Mesenteric fat pad (tissue), 1 donor: ENCODE measurements at places on chromosomes 2 and 18. TPM values are rescaled to one million over a fixed set of nuclear protein-coding genes. Genes with fewer than 3 reads are reported as not detected.
A peak's percentile ranks its signal among the peaks of the same experiment; 100 is the strongest.

GRCh38 chr2:70795164-70795995 is 4.9 kb upstream of the FIGLA start:
- no peak for DNase-seq

Gene MARCO
- 92.5 TPM for total RNA-seq

Gene WDR7
- 33.1 TPM for total RNA-seq

GRCh38 chr2:233849607-233850271 is 4.6 kb downstream of the HJURP start:
- peak; percentile 80 for DNase-seq

DNA sequence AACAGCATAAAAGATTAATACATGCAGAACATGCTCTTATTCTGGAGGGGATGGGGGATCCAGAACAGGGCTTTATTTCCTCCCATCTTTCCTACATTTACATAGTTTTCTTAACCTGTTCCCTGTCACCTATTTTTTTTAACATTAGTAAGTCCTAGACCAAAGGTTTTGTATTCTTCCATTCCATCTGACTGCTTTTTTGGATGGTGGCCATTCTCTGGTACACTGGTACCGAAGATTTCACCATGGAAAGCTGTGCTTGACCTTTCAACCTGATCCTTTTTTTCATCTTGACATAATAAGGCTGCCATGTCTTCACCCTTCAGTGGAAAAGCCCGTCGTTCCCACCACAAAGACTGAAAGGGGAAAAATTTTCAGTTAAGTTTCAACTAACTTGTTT is 20.4 kb downstream of the RPE start:
- DNase-seq, result no peak

GRCh38 chr2:2914252-2914651 is 463.4 kb downstream of the EIPR1 start:
- peak; percentile 45 for DNase-seq

GRCh38 chr2:31012406-31012805 is 125.8 kb downstream of the GALNT14 start:
- peak; percentile 22 for DNase-seq

DNA sequence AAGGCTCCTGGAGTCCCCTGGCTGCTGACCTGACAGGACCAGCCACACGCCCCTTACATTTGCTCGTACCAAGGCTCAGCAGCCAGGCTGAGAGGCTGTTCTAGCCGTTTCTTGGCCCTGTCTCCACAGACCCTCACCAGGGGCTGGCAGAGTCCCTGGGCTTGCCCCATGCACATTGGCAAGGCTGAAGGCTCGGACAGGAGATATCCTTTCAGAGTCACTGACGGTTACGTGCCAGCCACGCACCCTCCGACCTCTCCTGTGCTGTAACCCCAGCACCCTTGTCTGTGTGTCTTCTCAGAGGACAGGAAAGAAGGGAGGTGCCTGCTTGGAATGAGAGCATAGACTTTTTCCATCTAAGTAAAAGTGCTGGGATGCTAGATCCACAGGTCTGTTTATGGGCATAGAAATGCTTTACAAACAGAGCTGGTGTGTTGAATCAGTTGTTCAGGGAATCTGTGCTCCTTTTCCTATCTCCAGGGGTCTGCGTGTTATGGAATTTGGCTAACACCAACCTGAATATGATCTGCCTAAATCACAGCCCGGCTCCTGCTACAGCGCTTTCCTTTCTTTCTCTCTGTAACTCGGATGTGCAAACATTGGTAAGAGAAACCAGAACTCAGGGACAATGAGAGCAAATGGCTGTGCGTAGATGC is 41.0 kb downstream of the COPS8 start:
- DNase-seq, result no peak

Gene GCC2
- 32.9 TPM for total RNA-seq

DNA sequence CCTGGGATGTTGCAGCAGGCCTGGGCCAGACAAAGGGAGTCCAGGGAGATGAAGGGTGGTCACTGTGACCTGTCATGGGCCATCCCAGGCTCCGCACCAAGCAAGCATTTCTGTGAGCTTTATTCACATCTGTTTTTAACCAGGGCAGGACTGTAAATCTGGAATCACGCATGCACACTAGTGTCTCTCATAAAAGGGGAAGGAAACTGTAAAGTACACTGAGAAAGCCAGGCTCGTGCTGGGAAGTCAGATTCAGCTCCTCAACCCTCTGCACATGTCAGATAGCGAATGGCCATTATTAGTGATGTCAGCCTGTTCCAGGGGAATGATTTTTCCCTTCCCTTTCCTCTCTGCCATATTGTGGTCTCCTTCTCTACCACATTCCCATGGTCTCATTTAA is 818.6 kb upstream of the RAB6C start:
- no peak for DNase-seq

Gene IWS1
- 39.1 TPM for total RNA-seq

GRCh38 chr2:42010743-42011298 is 37.0 kb upstream of the PKDCC start:
- no peak for DNase-seq

- no peak for DNase-seq
Measured at GRCh38 chr18:75349668-75350511, 77.6 kb downstream of the SMIM21 start.

DNA sequence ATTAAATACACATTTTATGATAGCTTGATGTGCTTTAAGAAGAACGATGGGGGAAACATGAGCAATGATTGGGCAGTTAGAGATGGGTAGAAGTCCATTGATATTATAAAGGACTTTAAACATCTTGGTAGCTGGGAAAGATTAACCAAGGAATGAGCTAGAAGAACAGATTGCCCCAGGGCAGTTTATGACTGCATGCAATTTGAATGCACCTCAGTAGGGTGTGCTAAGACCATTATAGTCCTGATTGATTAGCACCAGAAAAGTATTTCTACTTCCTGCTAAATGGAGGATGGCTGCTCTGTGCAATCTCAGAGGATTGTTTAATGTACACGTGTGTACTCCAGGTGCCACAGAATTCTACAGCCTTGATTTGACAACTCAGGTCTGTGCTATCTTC is 641.9 kb downstream of the CNTNAP5 start:
- no peak for DNase-seq

DNA sequence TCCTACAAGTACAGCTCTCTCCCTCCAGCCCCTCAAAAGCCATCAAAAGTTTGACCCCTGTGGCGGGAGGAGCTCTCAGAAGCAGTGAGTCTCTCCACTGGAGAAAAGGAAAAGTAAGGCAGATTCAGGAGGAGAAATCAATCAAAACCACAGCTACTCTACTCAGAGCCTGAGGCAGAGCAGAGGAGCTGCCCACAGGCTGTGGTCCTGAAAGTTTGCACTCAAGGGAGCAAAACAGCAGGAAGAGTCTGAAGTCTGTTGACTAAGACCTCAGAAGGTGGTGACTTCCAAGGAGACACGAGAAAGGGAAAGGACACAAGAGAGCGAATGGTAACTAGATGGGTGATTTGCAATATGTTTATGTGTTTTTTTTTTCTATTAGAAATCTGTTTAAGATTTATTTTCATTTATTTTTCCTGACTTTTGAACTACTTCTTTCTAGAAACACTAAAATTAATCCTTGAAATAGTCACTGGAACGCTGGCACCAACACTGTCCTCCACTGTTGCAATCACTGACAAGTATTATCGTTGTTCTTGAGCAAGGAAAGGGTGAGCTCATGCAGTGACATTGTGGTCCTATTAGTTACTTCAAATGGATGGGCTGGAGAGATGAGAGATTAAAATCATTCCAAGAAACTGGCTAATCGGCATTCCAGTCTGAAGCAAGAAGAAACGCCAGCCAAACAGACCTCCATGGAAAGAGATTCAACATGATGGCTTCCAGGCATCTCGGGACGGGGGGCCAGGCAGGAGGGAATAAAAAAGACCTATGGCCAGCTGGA is 35.8 kb downstream of the PID1 start:
- DNase-seq, result no peak

Gene VWC2L
- total RNA-seq, result not detected

Gene RNU2-63P
- 7.5 TPM for total RNA-seq

DNA sequence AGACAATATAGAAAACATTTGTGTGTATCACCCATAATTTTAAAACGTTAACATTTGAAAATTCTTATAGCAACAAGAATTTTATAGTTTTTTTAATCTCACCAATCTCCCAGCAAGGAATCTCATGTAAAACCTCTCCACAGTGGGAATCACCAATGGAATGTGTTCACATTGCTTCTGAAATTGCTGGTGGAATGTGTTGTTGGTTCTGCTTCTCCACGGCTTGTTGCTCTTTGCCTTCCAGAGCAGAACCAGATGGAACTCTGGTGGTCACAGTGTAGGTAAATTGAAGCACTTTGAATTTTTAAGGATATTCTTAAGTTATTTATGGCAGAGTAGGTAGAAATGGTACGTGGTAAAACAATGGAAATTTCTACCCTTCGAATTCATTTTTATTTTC is 35.1 kb downstream of the DCAF17 start:
- no peak for DNase-seq

DNA sequence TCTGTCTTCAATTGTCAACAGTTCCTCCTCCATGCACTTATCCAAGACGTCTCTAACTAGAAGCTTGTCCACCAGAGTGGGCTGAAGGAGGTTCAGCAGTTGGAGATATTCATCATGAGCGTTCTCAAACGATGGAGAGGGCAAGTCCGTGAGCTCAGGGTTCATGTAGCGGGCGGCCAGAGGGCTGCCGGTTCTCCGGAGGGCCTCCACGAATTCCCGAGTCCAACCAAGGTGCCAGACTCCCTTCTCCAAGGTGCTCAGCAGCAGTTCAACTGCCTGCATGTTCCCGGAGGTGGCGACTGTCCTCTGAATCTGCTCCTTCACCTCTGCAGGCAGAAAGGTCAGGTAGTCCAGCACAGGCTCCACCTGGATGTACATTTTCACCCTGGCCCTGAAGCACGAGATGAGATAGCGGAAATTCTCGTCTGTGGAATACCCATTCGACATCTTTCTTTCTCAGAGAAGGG is 590 bp downstream of the IFIH1 start:
- no peak for DNase-seq

Gene LIMS4
- total RNA-seq, result 4.9 TPM

GRCh38 chr2:170563401-170563800 is 151.7 kb upstream of the SP5 start:
- DNase-seq, result no peak

DNA sequence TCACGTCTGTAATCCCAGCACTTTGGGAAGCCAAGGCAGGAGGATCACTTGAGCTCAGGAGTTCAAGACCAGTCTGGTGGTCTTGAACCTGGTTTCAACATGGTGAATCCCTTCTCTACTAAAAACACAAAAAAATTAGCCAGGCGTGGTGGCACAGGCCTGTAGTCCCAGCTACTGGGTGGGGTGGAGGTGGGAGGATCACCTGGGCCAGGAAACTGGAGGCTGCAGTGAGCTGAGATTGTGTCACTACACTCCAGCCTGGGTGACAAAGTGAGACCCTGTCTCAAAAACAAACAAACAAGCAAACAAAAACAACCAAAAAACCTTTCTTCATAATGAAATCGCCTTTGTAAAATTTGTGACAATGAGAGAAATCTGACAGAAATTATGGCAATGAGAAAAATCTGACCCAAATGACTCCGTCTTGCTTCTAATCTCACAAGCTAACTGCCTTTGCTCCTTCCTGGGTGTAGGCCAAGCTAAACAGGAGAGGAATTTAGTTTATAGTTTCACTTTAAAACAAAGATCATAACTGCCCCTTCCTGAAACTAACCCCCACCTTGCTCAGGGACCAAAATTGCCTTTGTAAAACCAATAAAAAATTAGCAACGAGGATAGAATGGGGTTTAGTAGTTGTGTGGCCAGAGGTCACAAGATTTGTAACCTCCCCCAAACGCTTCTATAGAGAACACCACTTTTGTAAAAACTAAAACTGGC is 60.7 kb upstream of the KIF5C start:
- DNase-seq, result no peak

DNA sequence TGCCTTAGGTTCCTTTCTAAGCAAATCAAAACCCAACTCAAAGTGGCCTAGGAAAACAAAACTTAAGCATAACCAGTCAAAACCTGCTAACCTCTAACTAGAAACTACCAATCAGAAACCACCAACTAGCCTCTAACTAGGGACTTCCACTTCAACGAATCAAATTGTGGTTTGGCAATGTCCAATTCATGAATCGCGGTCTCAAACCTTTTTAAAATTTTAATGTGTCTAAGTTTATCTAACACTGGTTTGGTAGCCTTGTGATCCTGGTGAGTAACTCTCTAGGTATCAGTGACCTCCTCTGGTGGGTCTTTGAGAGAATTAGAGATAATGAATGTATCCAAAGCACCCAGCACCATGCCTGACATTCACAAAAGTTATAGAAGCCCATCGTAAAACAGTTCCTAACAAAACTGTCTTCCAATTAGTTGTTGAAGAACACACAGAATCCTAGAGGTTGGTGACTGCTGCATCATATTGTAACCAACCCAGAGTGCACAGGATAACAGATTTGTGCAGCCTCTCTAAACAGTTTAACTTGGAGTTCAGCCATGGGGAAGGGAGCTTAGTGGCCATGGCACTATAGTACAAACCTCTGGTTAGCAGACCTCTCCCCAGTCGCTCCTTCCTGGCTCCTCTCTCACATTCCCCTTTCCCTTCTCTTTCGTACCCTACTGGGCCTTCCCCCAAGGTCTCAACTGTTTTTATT is 45.2 kb upstream of the B3GNT2 start:
- DNase-seq, result no peak

Gene RAB6C
- not detected for total RNA-seq

Gene KLHL29
- 23.6 TPM for total RNA-seq

DNA sequence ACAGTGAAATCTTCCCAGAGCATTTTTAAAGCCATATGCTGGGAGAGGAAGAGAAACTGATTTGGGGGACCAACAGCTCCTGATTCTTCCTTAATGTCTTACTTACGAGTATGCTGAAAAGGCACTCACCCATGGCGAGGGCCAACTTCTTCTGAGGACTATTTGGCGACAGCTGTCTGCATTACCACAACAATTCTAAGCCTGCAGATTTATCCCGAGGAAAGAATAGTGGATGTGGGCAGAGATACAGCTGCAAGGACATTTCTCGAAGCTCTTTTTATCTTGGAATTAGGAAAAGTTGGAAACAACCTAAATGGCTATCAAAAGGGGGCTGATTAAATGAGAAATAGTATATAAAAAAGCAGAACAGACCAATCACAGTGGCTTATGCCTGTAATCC is 40.3 kb upstream of the FHL2 start:
- no peak for DNase-seq
